ENCODE measurements at places on chromosomes 7 and 10.

DNA sequence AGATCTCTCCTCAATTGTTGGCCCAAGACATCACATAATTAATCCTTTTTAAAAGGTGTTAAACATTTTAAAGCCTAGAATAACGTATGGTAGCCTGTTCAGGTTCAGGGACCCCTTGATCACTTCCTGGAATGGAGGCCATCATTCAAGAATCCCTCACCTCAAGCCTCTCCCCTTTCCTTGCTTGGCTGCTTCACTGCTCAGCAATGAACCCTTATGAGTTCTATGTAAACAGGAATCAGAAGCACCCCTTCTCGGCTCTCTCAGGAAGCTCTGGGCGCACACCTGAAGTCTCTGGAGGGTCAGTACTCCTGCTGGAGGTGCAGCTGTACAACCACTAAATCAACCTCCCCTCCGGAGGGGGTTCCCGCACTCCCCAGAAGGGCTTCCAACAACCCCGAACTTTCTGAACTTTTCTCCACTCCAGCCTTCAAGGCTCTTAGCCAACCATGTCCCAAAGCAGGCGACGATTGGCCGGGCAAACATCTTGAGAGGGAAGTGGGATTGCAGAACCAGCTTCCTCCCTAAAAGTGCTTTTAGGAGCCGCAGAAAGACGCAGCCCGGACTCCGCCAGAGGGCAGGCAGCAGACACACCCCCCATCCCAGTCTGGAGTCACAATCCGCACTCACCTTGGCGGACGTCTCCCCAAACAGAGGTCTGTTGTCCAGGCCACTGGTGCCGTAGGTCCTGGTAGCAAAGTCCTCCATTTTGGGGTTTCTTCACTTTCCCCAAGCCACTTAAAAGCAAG is 562 bp downstream of the TMEM243 start:
- DNase-seq = no peak

GRCh38 chr10:103566536-103566935 is 73.0 kb downstream of the NEURL1 start:
- DNase-seq = no peak

GRCh38 chr10:64191286-64191685 is 670.1 kb downstream of the REEP3 start:
- DNase-seq = no peak

DNA sequence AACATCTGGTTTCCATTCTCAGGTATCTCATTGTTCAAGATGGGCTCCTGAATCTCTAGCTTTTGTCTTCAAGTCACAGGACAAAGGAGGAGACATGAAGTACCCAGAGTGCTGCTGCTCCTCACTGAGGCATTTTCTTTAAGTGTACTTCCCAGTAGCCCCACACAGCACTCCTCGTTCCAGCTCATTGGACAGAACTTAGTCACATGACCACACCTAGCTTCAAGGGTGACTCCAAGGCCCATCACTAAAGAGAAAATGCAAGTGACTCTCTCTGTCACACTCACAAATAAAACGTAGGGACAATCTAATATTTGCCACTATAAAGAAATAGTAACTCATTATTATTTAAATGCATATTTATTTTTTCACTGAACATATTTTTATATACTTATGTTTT is 58.3 kb upstream of the NEUROD6 start:
- DNase-seq = no peak

DNA sequence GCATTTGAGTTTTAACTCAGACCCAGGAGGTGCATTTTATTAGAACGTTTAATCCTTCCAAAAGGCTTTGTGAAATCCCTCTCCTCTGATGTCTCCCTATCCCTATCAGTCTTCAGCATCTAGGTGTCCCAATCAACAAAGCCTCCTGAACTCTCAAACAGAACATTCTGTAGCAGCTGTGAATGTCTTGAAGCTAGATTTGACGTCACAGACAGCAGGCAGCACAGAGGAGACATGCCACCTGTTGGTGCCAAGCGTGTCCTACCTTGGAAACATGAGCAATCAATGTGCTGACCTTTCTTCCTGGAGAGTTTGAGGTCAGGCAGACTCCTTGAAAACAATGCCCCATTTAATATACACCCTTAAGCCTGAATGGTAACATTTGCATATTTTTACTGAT is 125.5 kb downstream of the RNLS start:
- DNase-seq = no peak

All from stimulated activated CD4-positive, alpha-beta T cell treated with anti-CD3 and anti-CD28 coated beads, TNF-alpha, amount 100 ng/mL, for 48 hours (primary cell).